H7 (cell line): ENCODE measurements at places on chromosomes 4 and X.

DNA sequence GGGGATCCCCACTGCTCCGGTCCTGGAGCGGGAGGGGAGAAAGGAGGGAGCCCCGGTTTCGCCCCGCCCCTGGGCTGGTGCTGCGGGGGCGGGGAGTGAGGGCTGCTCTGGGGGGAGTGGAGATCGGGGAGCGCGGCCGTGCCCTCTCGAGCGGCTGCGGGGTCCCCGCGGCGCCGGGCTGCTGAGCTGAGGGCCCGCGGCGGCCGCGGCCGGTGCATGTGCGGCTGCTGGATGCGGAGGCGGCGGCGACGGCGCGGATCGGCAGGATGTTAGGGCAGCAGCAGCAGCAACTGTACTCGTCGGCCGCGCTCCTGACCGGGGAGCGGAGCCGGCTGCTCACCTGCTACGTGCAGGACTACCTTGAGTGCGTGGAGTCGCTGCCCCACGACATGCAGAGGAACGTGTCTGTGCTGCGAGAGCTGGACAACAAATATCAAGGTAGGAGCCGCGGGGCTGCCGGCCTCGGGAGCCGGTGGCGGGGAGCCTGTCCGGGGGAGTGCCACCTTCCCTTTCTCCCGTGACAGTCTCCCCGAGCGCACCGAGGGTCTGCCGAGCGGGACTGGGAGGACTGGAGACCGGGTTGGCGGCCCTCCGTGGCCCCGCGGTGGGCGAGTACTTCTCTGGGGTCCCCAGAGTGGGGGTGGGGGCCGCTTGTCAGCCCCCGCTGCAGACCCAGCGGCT lies at the start of gene ING2:
Gene ING2, plus strand, starts transcription at position 129 of the 681 bp plus-strand sequence. Its CDS starts 138 bp downstream, at position 267.
- DNase-seq = peak; percentile 96

DNA sequence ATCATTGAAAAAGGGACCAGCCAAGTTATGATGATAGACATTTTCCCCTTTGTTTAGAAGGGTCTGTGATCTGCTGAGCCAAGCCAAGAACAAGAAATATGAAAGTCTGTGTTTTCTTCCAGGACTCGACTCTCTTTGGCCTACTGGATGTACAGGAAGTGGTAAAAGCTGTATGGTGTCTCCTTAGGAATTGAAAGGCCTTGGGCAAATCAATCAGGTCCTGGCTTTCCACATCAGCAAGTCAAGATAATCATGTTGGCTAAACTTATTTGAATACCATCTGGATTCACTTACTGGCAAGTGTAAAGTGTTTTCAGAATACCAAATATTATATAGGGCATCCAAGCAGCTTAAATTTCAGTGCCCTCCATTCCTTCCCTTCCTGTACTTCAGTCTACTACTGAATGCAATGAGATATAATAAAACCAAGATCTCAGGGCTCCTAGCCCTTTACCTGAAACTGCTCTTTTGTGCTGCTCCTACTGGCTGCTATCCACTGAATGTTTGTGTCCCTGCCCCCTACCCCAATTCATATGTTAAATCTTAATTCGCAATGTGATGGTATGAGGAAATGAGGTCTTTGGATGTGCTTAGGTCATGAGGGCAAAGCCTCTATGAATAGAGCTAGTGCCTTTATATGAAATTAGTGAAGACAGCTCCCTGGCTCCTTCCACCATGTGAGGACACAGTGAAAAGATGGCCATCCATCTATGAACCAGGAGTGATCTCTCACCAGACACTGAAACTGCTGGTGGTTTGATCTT lies 578.0 kb downstream of the SPRY1 start:
- no peak for DNase-seq

DNA sequence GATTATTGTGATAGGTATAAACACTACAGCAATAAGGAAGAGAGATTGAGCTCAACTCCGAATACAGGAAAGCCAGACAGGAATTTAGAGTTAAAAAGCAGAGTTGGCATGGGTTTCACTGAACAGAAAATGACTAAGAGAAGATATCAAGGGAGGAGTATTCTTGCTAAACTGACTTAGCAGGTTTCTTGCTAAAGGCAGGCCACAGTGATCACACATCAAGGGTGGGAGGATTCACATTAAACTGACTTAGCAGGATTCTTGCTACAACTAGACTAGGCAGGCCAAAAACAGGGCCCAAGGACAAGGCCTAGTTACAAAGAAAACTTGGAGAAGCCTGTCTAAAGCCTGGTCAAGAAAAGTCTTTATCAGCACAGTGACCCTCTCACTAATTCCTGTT lies 195.1 kb downstream of the MAGEB5 start:
- no peak for DNase-seq

DNA sequence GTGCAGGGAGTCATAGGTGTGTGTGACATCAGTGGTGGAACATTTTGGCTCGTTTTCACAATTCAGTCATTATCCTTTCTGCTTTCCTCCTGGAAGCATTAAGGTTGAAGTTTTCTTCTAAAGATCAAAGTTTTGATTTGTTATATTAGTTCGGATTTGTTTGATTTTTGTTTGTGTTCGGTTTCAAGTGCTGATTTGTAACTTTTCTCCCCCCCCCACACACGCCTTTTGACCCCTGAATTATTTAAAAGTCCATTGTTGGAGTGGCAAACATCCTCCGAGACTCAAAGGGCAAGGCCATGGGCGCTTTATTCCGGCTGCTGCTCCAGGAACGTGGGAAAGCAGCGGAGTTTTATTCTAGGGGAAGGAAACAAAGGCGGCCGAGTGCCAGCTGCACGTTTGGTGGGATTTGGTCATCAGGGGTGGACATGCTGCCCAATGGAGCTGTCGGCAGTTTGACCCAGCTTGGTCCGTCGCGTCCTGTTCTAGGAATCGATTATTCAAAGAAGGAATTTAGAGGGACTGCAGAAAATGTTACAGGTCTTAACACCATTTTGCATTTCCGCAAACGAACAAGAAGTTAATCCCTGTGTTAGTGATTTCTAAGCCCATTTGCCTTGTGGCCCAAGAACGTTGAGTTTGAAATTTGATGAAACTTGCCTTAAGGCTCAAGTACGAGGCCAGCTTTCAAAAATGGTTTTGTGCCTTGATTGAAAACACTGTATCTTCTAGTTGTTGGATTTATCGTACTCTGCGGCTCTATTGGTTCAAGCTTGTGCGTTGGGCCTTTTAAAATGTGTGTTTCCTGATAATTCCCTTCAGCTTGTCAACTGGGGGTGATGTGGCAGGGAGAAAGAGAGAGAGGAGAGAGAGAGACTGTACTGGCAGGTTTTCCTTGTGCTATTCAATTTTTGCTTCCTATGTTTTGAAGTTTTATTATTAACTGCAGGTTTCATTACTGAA lies 565 bp upstream of the ZNF41 start:
- DNase-seq = peak; percentile 31

DNA sequence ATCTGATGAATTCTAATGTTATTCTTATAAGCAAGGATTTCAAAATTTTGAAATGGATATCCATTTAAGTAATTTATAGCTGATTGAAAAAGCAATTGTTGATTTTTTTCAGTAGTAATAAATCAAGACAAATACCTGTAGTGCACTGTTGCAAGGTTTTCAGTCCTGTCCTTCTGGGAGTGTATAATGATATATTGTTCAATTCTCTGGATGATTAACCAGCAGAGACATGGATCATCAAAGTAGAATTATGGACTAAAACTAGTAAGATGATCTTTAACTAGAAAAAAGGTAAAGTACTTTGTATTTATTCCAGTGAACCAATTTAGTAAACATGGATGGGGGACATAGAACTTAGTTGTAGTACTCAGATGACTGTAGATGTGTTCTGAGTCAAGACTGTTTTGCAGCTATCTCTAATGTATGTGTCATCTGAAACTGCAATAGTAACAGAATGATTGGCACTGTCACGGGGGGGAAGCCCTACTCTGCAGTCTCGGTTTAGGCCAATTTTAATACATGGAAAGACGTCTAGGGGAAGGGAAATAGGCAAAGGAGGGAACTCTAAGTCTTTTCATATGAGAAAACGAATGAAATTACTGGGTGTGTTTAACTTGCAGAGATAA lies 121.9 kb downstream of the GLRA3 start:
- no peak for DNase-seq

DNA sequence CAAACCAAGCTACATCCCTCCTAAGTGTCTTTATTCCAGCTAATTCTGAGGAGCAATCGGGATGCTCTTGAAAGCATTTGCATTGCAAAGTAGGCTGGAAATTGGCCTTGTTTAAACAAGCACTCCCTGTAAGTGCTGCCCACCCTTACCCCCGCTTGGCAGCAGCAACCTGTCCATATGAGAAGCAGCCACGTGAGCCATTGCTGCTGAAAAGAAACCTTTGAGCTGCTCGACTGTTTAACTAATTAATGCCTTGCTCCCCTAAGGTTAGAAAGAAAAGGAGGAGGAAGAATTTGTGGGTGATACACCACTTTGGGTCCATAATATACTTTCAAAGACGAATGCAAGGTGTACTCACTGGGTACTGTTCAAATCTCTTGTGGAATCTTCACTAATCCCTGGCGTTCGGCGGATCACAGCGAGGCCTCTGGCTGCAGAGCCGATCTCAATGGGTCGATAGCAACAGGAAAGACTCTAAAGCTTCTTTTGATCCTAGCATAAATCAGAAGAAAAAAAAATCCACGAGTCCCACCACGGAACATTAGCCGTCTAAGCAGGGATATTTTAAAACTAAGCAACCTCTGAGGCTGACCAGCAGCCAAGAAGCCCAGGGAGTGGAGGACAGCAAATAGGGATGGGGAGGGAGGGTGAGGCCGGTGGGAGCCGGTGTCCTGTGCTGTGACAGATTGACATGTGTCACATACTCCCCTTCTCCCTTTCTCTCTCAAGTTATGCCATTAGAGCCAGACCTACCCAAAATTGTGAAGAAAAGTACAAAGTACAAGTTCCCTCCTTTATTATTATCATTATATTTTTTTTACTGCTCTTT lies 37.2 kb upstream of the MGST2 start:
- DNase-seq = peak; percentile 13

DNA sequence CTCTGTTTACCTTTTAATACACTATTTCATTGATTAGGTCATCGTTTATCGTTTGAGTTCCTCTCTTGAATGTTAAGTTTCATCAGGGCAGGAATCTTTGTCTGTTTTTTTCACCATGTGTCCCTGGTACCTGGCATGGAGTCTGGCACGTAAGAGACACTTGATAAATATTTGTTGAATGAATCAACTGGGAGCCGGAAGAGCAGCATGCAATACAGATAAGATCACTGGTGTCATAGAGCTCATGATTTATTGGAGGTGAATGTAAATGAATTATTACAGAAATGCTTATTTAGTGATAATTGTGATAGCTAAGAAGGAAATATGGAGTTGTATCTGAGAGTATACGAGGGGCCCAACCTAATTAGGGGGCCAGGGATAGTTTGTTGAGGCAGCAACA lies 62.8 kb downstream of the UCHL1 start:
- no peak for DNase-seq

GRCh38 chr4:118270492-118270891 lies 82.3 kb downstream of the PRSS12 start:
- peak; percentile 20 for DNase-seq

GRCh38 chrX:11944501-11944900 lies 186.5 kb downstream of the MSL3 start:
- peak; percentile 67 for DNase-seq

- DNase-seq = no peak
Measured at GRCh38 chrX:151226941-151227340, 50.6 kb downstream of the GPR50 start.

GRCh38 chrX:153688506-153688905 lies 780 bp downstream of the SLC6A8 start:
- DNase-seq = no peak

DNA sequence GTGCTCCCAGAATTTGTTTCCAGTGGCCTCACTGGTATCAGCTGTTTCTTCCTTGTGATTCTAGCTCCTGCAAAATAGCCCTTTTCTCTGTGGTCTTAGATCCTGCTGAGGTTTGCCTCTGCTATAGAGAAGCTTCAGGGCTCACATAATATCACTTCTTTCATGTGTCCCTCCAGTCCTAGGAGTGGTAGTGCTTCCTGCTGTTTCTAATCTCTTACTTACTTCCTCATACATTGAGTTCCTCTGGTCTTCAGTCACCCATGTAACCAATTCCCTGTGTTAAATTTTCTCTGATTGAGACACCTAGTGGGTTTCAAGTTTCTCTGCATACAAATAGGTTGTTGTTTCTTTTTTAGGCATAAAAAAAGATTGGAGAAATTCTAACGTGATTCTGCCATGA lies 1567.9 kb downstream of the ARAP2 start:
- no peak for DNase-seq

DNA sequence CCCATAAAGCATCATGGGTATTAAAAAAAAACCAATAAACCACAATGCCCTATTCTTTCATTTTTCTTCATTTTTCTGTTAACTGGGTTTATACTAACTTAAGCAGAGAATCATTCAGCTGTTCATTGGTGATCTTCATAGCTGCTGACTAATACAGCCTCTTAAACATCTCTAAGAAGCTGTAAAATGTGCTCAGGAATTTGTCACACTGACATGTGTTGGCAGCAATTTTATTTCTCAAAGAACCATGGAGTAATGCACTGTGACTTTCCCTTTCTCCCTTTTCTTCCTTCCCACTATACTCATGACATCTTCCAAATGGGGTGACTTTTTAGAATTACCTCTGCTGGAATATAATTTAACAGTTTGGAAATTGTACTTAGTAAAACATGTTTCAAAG lies 315.4 kb downstream of the ANTXR2 start:
- no peak for DNase-seq

GRCh38 chrX:121365572-121366161 lies 318.3 kb downstream of the GLUD2 start:
- DNase-seq = no peak

DNA sequence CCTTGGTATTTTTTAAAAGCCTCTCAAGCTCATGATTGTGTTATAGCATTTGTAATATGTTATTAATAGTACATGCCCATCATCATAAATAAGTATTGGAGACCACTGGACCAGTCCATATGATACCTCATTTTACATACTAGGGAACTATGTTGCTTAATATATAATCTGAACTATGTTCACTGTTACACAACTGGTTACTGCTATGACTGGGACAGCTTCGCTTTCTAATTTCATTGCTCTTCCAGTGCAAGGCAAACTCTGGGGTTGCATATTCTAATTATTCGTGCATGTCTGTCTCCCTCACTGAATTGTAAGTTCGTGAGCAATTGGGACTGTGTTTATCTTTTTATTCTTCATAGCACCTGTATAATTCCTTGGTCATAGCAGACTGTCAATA lies 330.5 kb downstream of the RAPGEF2 start:
- DNase-seq = no peak

DNA sequence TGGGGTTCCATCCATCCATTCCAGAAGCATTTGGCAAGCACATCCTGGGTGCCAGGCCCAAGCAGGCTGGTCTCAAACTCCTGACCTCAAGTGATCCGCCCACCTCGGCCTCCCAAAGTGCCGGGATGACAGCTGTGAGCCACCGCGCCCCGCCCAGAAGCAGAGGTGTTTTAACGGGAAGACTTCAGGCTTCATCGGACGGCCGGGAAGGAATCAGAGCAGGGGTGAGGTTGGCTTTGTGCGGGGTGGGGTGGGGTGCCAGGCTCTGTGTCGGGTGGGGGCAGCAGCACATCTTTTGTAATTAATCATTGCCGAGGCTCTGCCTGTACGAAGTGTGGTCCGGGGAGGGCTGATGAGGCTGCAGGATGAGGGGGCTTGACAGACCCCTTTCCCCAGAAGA lies 5.1 kb upstream of the SLC25A6 start:
- no peak for DNase-seq

GRCh38 chr4:183429489-183429888 lies 14.9 kb upstream of the CDKN2AIP start:
- DNase-seq = no peak

- DNase-seq = peak; percentile 72
Measured at GRCh38 chrX:18354369-18355223, at the start of gene SCML2. Gene SCML2, minus strand, starts transcription at chrX:18354688. Its CDS starts 20,617 bp downstream, at chrX:18334071.
